ENCODE measurements at places on chromosomes 1 and 21.

DNA sequence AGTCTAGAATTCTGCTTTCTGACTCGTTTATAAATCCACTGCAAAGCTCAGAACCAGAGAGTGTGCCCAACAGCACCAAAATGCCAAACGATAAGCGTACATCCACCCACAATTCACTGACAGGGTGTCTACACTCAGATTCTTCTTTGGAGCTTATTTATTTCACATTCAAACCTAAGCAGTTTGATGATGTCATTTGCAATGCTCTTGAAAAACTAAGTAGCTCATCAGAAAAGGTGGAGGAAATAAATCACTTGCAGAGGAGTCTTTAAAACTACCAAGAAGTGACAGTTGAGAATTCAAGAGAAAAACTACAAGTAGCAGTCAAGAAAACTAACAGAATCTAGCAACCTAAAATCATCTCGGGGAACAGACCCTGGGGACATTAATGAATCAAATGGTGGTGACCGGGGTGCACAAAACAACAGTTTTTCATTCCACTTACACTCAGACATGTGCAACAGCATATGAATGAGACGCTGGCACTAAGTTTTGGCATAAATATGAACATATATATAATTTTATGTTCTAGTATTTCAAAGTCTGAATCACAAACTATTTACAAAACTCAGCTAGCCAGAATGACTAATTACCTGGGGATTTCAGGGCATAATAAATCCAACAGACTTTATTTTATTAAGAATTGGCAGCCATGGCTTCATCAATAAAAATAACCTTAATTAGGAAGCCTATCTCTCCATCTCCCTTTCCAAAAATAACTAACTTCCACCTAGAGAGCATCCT, 119.4 kb downstream of the SIPA1L2 start:
- no peak for DNase-seq

- DNase-seq: no peak
Observed at GRCh38 chr1:225201447-225201846, 226.4 kb downstream of the LBR start.

DNA sequence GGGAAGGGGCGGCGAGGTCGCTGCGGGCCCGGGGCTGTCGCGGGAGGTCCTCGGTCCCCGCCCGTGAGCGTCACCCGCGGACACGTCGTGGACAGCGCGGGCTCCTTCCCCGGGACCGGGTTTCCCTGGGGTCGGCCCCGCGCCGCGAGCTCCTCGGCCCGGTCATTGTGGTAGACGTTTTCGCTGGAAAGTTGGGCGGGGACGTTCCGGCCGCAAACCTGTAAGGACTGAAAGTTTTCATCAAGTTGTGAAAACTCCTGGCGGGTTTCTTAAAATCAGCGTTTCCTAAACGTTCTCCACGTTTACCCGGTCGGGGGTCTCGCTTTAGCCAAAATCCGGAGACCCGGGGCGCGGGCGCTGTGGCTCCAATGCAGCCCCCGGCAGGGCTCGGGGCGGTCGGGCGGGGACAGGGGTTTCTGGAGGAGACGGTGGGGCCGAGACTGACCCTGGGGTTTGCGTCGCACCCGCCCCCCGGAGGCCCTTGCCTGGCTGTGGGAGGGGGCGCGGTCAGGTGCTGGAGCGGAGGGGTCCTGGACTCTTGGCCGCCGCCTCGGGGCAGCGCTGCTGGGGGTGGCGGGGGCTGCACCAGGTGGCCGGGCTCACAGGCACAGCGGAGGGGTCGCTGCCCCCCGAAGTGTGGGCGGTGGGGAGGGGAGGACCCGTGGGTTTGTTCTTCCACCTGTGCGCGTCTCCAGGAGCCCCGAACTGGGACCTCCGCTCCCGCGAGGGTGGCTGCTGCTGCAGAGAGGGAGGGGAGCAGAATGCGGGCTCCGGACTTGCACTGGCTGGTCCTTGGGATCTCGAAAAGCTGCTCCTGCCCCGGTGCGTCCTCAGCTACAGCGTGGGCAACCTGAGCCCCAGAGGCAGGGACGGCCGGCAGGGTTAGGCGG, 827 bp downstream of the PRKCZ start:
- DNase-seq: no peak

DNA sequence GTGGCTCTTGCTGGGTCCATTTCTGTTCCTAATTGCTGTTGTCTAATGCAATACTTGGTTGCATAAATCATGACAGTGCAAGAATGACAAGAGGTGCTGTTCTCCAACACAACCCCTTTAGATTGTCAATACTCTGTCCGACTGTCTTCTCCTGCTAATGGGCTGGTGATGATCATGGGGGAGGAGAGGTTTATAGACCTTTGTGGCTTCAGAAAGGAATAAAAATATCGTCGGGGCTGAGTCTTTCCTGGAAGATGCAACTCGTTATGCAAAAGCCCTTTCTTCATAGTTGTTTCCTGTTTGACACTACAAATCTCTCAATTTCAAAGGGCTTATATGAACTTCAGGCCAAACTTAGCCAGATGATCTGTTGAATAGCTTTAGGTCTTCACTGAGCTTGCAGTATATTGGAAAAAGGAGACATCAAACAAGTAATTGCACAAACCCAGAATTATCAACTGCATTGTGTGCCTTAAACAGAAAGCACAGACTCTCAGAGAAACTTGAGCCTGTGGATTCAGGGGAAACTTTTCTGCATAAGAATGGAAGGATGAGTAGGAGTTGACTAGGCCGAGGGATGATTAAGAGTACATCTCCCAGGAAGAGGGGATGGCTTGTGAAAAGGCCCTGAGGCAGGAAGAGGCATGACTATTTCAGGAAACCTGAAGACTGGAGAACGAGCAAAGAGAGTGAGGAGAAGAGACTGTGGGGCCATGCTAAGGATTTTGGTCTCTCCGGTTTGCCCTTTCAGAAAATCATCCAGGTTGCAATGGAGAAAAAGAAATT, 107.6 kb downstream of the TSEN15 start:
- DNase-seq: no peak

GRCh38 chr1:220888417-220888986, 9.3 kb downstream of the HLX start:
- DNase-seq: no peak

- no peak for DNase-seq
Observed at GRCh38 chr1:92478393-92478792, 8.3 kb downstream of the GFI1 start.

DNA sequence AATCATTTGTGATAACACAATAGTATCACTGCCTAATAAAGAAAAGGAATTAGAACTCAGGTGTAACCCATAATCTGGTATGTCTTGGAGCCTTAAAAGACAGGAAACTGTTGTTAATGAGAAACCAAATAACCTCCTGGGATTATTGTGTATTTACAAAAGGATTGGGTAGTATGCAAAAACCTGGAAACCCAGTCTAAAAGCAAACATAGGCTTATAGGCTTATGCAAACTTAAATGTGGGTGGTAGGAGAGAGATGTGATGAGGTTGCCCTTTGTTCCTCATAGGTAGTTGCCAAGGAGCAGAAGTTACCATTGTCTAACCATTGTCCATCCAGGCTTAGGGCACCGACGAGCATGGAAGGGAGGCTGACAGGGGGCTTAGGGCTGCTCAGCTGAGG, 165.8 kb downstream of the AK5 start:
- DNase-seq: no peak

- DNase-seq: no peak
Observed at GRCh38 chr1:62908168-62908695, 124.3 kb downstream of the ATG4C start.

GRCh38 chr1:99784143-99784542, 17.7 kb upstream of the FRRS1 start:
- no peak for DNase-seq

DNA sequence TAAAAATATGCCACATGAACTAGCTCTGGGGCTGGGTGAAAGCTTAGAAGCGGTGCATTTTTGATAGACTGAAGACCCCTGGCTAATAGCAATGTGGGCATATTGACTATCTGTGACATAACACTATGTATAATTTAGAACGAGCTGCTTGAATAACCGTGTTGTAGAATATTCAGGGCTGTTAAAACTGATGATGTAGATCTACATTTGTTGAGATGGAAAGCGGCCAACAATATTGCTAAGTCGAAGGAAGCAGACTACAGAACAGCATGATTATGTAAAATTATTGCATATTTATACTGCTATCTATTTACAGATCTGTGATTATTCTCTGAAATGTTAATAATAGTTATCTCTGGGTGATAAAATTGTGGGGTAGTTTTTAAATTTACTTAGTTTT, 41.1 kb upstream of the BCL10 start:
- DNase-seq: no peak

DNA sequence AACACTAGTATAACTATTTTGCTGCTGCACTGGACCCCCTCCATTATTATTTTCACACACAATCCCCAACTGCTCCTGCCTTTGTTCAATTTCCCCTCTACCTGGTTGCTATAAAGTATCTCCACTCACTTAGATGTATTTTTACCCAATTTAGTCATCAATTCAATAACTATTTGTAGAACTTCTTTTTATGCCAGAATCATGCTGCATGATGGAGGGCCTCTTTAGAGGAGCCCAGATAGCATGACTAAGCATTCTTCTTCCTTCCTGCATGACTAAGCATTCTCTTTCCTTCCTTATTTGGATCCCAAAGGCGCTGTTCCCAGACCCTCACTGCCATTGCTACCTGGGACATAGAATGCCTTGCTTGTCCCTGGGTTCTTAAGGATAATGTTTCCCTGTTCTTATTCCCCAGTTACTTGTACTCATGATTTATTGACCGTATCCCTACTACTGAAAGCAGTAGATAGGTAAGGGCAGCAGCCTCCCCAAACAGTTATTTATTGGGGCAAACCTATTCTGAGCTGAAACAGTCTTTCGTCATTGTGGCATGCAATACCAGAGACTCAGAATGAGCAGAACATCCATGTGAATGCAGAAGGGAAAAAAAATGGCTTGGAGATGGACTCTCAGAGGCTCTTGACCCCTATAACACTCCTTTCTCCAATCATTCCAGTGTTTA, 89.3 kb upstream of the AKT3 start:
- no peak for DNase-seq

Data from CD4-positive, alpha-beta T cell treated with Interleukin-6 at 100 ng/mL for 8 hours (primary cell).